Fibroblast of villous mesenchyme (primary cell): ENCODE measurements at places on chromosomes 1 and 21. TPM values are rescaled to one million over a fixed set of nuclear protein-coding genes. Genes with fewer than 3 reads are reported as not detected.

Gene RALGPS2
- total RNA-seq, result 38.0 and 41.6 TPM in 2 replicates

Gene AMY1A
- total RNA-seq, result not detected in 2 replicates

Gene MRAP
- total RNA-seq, result not detected in 2 replicates

- no peak for DNase-seq
Observed at GRCh38 chr1:172215006-172215405, 205.5 kb upstream of the C1orf105 start.

Gene ALX3
- total RNA-seq, result not detected in 2 replicates

DNA sequence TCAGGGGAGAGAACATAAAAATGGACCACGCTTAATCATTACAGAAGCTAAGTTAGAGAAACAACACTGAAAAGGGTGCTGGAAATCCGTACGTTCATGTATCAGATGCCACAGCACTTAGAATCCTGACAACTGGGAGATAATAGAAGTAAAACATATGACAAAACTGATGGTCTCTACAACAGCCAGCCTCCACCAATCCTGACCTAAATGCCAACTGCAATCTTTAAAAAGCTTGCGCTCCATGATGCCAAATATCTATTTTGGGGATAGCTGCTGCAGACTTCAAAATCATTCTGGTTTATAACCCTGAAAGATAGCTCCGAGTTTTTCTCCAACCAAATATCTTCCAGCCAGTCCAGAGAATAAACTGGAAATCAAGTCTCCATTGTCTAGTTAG, 178.3 kb downstream of the RERE start:
- no peak for DNase-seq

- DNase-seq, result no peak
Observed at GRCh38 chr21:45415188-45415942, 10.4 kb downstream of the COL18A1 start.

Gene SPRR2G
- total RNA-seq, result not detected in 2 replicates

DNA sequence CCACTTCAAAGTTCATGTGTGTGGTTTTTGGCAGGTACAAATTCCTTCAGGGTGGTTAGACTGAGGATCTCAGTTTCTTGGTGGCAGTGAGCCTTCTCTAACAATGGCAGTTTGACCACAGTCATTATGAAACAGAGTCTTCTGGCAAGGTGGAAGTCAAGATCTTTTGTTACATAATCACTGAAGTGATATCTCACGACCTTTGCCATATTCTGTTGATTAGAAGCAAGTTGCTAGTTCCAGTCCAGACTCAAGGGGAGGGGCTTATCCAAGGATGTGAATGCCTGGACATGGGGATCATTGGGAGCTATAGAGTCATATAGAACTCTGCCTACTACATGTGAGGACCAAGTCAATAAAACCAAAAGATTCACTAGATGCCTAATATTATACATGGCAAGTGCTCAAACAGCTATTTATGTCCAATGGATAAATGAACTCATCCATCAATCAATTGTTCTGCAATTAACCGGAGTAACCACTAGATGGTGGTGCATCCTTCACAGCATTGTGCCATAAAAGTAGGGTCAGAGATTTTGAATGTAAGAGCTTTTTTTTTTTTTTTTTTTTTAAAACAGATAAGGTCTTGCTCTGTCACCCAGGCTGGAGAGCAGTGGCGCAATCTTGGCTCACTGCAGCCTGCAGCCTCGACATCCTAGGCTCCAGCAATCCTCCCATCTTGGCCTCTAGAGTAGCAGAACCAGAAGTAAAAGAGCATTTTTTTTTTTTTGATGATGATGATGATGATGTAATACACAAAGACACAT, 131.9 kb downstream of the CRB1 start:
- peak; percentile 51 for DNase-seq

Gene KCND3
- total RNA-seq, result 1.3 and 1.7 TPM in 2 replicates

Gene PCSK9
- total RNA-seq, result 2.6 and 9.1 TPM in 2 replicates

DNA sequence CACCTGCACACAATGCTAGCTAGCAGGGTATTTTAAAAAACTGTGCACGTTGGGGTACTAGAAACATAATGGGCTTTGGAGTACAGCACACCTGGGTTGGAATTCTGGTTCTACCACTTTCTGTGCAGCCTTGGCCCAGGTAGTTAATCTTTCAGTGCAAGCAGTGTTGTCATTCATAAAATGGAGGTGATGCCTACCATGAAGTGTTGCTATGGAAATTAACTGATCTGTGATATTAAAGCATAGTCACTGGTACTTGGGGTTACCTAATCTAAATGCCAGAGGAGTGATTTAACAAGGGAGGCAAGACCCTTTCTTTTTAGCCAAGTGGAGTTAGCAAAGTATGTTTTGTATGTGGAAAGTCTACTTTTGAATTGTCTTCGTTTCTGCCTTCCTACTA, 18.0 kb downstream of the ATP1B1 start:
- DNase-seq, result no peak

Gene HES3
- total RNA-seq, result not detected in 2 replicates

Gene TAS1R1
- total RNA-seq, result under 0.01 TPM in 1 of 2 replicates, not detected in the other

DNA sequence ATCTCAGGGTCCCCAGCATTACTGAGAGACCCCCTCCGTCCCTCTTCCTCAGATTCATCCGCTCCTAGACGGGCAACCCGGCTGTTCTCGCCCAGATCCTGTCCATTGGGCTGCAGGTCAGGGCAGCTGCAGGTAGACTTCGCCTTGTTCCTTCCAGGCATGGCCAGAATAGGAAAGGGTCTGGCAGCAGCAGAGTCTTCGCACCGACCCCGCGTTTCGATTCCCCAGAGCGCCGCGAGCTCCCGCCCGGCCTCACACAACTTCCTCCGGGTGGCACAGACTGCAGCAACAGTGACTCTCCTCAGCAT, 265 bp downstream of the NRDC start:
- no peak for DNase-seq

DNA sequence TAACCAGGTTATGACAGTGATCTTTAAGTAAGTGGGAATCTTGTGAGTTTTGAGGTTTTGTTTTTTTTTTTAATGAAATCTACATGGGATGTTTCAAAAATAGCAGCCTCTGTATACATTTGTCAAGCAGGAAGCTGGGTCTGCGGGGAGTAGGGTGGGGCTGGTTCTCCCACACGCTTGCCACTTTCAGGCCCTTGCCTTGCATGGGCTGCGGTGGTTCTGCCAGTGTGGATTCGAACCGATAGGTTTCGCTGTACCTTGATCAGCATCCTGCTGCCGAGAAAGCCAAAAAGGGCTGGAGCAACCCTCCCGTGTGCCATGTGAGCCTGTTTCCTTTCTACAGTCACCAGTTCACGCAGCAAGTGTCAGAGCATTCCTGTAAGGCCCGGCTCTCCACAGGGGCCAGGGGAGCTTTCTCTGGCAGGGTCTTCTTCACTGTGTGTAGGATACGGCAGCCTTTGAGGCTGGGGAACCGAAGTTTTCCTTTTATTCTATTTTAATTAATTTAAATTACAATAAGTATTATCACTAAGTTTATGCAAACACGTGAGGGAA, 79.2 kb upstream of the SAMD11 start:
- DNase-seq, result no peak

- DNase-seq, result peak; percentile 68
Observed at GRCh38 chr1:43414634-43415223, 25.0 kb downstream of the SZT2 start.

Gene LCE1A
- not detected in 2 replicates for total RNA-seq

Gene ASTN1
- total RNA-seq, result not detected in 2 replicates

DNA sequence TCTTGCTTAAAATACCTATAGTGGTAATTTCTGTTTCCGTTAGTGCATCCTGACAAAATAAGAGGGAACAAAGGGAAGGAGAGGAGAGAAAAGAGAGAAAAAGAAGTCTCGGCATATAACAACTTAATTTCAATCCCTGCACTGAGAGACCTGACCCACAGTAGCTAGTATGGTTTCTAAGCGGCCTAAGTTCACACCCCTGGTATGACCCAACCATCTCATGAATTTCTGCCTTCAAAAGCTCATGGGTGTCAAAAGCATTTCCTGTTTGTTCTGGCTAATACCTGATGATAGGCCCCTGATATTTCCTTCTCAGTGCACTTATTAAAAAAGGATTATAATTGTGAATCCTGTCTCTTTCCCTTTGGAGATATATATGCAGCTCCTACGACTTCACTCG, 32.1 kb upstream of the RGS1 start:
- no peak for DNase-seq

Gene SYCP1
- not detected in 2 replicates for total RNA-seq

Gene DNASE2B
- total RNA-seq, result not detected in 2 replicates

GRCh38 chr1:56199061-56199460, 380.3 kb downstream of the PLPP3 start:
- no peak for DNase-seq

DNA sequence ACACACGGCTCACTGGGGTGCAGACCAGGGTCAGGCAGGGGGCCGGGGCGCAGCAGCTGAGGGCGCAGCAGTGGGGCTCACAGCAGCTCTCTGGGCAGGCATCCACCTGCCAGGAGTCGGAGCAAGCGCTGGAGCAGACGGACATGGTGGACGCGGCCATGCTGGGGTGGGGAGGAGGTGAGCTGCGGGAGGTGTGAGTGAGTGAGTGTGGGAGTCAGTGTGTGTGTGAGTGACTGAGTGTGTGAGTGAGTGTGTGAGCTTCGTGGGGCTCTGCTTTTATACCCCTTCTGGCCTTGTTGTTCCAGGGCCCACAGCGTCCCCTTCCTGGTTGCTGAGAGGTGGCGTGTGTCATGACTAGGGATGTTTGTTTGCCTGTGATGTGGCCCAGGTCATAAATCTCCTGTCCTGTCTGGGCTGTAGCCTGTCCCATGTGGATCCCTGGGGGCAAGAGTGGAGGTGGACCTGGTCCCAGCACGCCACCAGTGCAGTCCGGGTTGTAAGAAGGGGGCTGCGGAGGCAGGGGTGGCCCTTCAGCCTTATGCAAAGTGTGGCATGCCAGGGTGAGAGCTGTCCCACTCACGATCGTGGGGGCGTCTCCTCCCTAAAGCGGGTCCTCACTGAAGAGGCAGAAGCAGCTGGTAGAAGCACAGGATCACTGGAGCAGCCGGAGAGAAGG, at the start of gene KRTAP10-1:
KRTAP10-1 (minus strand) TSS at position 205 of the 676 bp plus-strand sequence; CDS start at position 160, 45 bp downstream.
- no peak for DNase-seq

- DNase-seq, result no peak
Observed at GRCh38 chr1:180144659-180145357, 9.9 kb upstream of the QSOX1 start.

DNA sequence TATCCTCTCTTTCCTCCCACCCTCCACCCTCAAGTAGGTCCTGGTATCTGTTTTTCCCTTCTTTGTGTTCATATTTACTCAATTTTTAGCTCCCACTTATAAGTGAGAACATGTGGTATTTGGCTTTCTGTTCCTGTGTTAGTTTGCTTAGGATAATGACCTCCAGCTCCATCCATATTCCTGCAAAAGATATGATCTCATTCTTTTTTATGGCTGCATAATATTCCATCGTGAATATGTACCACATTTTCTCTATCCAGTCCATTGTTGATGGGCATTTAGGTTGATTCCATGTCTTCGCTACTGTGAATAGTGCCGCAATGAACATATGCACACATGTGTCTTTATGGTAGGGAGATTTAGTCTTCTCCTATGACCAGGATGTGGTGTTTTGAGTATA, 14.5 kb downstream of the OLIG2 start:
- no peak for DNase-seq

DNA sequence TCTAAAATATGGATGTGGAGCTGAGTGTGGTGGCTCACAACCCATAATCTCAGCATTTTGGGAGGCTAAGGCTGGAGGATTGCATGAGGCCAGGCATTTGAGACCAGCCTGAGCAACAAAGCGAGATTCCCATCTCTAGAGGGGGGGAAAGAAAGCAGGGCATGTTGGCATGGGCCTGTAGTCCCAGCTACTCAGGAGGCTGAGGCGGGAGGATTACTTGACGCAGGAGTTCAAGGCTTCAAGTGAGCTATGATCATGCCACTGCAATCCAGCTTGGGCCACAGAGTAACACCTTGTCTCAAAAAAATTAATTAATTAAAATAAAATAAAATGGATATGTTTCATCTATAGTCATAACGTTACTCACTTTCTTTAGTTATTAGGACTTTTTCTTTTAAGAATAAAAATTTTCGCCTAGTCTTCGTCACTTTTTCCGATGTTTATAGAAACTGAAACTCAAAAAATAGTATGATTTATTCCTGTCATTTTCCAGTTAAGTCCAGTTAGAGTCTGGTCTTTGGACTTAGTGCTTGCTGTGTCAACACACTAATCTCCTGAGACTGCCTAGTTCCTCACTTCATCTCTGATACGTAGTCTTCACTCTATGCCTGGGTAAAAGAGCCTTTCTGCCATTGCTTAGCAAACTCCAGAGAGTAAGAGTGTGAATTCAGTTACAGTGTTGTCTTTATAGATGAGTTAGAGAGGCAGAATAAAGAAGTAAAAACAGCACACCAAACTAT, 28.0 kb downstream of the IARS2 start:
- DNase-seq, result no peak

GRCh38 chr1:25805863-25806225, 5.9 kb downstream of the SELENON start:
- no peak for DNase-seq

Gene SPOCD1
- 62.2 and 73.4 TPM in 2 replicates for total RNA-seq

- no peak for DNase-seq
Observed at GRCh38 chr1:59266180-59266926, 30.5 kb upstream of the FGGY start.
